Stimulated activated CD4-positive, alpha-beta T cell treated with anti-CD3 and anti-CD28 coated beads, Interleukin-15, amount 100 ng/mL, for 1 hour (primary cell): ENCODE measurements at places on chromosomes 6 and 20.

GRCh38 chr6:3176562-3177355 lies 19.4 kb upstream of the TUBB2A start:
- no peak for DNase-seq

DNA sequence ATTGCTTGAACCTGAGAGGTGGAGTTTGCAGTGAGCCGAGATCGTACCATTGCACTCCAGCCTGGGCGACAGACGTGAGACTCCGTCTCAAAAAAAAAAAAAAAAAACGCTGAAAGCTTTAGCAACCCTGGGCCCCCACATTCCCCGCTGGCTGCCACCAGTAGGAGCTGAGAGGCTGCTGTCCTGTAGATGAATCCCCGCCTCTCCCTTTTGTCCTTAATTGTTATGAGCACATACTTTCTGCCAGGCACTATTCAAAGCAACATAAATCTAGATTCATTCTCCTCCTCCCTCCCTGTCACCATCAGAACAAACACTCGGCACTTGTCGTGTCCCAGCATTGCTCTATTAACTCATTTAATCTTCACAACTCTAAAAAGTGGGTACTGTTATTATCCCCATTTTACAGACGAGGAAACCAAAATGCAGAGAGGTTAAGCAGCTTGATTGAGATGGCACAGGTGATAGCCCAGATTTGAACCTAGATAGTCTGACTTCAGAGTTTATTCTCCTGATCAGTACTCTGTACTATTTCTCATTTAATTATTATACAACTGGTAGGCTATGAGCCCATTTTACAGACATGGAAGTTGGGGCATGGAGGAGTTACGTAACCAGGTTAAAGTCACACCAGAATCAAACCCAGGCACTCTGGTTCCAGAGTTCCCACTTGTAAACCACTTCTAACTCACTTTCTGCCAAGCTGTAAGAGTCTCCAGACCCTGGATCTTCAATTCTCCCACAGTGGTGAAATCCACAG lies 97.4 kb downstream of the EYA2 start:
- DNase-seq = no peak

- peak; percentile 36 for DNase-seq
Observed at GRCh38 chr6:129490521-129491255, 219.3 kb downstream of the ARHGAP18 start.

DNA sequence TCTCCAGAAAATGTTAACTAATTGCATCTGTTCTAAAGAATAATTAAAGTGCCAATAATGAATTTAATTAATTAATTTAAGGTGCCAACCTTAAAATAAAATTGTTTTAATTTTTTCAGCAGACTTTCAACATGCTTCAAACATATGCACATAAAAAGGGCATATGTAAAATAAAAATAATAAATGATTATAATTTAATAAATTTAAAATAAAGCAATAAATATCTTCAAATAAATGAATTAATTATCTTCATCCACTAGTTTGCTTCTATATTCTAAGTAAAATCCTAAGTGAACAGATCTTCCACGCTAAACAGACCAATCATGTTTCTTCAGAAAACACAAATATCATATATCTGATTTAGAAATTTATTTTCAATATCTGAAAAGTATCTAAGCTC lies 119.2 kb downstream of the HIVEP2 start:
- no peak for DNase-seq

- no peak for DNase-seq
Observed at GRCh38 chr6:20001286-20001685, 164.1 kb downstream of the ID4 start.

DNA sequence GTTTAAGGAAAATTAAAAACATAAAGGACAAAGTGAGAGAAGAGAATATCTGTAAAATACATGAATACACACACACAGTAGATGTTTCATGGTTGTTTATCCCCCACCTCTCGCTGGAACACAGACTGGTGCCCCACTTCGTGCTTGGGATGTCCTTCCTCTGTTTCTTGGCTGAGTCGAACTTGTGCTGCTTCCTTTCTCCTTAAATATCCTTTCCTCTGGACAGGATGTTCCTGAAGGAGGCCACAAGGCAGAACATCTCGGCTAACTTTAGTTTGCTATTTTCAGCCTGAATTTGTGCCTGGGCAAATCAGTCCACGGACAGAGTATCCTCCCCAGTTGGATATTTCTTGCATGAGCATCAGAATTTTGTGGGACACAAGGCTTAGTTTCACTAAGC lies 54.7 kb upstream of the ZMYND8 start:
- DNase-seq = no peak

DNA sequence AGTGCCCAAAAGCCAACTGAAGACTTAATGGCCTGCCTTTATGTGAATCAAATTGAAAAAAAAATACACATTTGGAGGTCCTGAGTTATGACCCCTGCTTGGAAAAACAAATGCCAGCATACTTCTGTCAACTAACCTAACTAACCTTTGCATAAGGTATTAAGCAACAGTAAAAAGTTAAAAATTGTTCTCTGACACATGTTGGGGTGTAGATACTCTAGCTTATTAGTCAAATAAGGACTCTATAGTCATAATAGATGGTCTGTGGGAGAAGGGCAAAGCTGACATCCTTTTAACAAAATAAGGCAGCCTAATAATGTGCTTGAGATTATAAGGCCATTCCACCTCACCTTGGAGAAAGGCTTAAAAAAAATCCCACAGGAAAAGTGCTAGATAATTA lies 140.5 kb downstream of the HIVEP2 start:
- DNase-seq = no peak
